ENCODE measurements at places on chromosomes 7 and 10.

DNA sequence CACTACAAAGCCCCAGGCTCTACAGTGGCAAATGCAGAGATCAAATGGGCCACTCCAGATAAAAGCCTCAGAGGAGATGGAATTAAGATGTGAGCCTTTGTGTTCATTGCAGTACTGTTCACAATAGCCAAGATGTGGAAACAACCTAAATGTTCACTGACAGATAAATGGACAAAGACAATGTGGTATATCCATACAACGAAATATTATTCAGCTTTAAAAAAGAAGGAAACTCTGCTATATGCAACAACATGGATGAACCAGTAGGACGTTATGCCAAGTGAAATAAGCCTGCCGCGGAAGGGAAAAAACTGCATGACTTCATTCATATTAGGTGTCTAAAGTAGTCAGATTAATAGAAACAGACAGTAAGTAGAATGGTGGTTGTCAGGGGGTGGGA lies 170.5 kb upstream of the TBX20 start:
- no peak for DNase-seq

DNA sequence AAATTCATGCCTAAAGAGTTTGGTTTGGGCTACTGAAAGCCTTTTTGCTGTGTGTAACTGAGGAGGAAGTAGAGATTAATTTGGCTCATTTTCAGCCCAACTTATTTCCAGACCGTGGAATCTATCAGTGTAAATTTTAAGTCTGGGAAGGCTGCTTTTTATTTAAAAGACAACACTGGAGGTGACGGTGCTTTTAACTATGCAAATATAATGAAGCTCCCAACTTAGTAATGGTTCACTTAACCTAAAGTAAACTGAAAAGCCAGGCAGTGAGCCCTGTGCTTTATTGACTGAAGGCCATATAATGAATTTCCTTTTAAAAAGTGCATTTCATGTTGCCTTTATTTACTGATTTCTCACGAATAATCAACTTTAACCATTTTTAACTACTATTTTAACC lies 127.2 kb downstream of the NPY start:
- no peak for DNase-seq

DNA sequence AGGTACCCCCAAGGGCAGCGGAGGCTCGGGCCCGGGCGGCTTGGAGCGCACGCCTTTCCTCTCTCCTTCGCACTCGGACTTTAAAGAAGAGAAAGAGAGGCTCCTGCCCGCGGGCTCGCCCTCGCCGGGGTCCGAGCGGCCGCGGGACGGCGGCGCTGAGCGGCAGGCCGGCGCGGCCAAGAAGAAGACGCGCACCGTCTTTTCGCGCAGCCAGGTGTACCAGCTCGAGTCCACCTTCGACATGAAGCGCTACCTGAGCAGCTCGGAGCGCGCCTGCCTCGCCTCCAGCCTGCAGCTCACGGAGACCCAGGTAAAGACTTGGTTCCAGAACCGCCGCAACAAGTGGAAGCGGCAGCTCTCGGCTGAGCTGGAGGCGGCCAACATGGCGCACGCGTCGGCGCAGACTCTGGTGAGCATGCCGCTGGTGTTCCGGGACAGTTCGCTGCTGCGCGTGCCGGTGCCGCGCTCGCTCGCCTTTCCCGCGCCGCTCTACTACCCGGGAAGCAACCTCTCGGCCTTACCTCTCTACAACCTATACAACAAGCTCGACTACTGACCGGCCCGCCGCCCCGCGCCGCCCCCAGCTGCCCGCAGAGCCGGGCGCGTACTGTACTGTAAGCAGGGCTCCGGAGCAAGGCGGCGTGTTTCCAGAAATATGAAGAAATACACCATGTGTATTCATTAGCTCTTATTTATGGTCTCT lies 1.8 kb downstream of the HMX2 start:
- no peak for DNase-seq

DNA sequence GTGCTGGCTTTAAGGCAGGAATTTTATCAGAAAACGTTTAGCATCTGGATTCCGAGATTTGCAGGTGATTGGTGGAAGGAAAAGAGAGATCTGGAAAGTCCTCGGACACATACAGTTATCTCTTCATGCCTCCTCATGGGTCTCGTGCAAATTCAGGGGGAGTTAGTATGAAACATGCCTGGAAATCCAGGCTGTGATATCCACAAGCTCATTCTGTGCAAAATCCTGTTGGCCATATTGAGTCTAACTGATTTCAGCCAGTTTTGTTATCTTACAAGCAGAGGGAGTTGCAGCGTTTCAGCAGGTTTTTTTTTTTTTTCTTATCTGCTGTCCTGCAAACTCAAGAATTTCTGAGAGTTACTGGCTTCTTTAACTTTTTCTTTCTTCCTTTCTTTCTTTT lies 411.5 kb downstream of the GALNT17 start:
- no peak for DNase-seq

- no peak for DNase-seq
These were observed 191.0 kb downstream of the LSM5 start for GRCh38 chr7:32299133-32299702.

GRCh38 chr7:128380483-128381106 lies 19.1 kb upstream of the PRRT4 start:
- no peak for DNase-seq

GRCh38 chr10:6543431-6544005 lies 36.6 kb downstream of the PRKCQ start:
- DNase-seq = no peak

DNA sequence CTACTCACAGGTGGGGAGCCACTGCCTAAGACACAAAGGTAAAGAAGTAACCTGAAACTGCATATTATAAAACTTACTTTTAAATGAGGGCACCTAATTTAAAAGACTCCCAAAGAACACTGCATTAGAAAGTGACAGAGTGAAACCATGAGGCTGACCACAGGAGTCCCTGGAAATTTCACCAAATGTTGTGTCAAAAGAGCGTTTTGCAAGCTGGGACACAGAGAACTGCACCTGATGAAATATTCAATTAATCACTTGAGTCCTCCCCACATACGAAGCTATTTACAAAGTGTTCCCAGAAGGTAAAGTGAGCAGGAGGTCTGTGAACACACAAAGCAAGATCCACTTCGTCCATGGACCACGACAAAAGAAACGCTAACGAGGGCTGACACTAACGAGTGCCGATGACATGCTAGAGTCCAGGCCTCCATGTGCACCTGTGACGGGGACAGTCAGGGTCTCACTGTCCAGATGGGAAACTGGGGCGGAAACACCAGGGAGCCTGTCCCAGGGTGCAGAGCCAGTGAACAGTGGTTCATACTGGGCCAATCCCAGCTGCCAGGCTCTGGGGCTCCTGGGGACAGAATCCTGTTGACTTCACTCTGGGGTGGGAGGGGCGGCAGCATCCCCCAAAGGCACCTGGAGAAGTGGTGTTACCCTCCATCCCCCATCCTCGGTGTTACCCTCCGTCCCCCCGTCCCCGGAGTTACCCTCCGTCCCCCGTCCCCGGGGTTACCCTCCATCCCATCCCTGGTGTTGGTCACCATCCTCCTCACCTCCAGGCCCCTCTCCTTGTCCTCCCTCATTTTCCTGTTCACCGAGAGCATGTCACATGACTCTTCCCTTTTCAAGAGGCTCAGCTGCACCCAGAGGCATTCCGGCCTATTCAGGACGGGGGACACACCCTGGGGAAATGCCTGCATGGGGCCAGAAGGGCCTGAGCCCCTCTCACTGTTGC lies 63.4 kb downstream of the DIP2C start:
- DNase-seq = no peak

- DNase-seq = no peak
These were observed 42.3 kb downstream of the SUGCT start for GRCh38 chr7:40177071-40177470.

- DNase-seq = no peak
These were observed 335.3 kb downstream of the PLXNA4 start for GRCh38 chr7:132240821-132241422.

GRCh38 chr10:95350830-95351228 lies 60.0 kb upstream of the PDLIM1 start:
- DNase-seq = no peak

- DNase-seq = no peak
These were observed 37.7 kb downstream of the ATXN7L1 start for GRCh38 chr7:105838627-105839231.

DNA sequence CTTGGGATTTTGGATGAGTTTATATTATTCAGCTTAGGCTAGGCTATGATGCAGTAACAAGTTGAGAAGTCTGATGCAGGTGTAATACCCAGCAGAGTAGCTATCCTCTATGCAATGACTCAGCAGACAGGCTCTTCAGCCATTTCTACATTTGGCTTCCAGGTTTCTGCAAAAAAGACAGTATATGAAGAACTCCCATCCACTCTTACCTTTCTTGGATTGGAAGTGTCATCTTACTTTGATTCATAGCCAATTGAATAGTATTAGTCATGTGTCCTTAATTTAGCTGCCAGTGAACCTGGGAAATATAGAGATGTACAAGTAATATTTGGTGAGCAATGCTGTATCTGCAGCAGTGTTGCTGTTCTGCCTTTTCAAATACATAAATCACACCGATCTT lies 127.8 kb upstream of the NPSR1 start:
- DNase-seq = no peak

DNA sequence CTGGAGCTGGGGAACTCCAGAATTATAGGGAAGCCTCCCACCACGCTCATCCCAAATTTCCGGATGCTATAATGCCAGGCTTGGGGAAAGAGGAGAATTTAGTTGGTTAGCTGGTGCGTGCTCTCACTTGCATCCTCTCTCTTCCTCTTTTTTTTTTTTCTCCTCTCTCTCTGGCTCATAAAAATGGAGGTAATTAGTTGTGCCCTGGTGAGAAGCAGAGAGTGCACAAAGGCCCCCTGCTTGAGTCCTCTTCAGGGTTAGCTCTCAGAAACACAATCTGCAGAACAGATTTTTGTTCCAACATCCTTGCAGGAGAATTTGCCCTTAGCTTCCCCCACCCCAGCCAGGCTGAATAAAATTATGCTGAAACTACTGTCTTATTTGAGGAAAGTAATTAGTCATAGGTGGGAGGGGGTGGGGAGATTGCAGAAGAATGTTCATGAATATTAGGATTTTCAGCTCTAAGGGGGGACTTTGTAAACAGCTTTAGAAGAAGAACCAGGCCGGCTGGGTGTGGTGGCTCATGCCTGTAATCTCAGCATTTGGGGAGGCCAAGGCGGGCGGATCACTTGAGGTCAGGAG lies 7.6 kb downstream of the SERPINE1 start:
- DNase-seq = no peak

- DNase-seq = no peak
These were observed 114.8 kb downstream of the ANKRD30A start for GRCh38 chr10:37240223-37240622.

- DNase-seq = no peak
These were observed 295.8 kb downstream of the CELF2 start for GRCh38 chr10:11313463-11313862.

DNA sequence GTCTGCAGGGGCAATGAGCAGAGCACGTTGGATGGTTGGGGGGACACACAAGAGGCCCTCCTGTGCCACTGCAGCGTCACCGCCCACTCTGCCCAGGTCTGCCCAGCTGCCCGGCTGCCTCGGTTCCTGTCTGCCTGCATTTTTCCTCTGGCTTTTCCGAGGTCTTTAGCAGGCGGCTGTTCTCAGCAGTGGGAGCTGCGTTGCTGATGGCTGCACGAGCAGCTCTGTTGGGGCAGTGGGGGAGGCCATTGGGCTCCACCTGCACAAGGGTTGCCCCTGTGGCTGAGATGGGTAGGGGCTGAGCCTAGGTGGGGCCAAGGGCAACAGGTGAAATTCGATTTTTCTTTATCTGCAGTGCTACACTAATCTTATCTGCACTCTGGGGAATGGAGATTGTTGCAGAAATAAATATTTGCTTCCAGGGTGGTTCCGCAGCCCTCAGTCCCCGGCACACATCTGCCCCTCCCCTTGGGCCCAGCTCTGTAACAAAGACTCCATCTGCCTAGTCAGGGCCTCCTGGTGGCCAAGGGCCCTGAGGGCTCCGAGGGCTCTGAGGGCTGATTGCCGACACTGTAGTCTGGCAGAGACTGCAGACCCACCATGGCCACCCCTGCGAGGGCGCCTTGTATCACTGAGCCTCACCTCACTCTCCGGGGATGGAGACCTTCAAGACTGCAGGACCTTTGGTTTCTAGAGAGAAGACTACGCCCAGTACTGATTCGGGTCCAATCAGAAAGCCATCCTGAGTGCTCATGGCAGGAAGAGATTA lies 141.7 kb upstream of the SHH start:
- no peak for DNase-seq

GRCh38 chr10:72930276-72930675 lies 24.3 kb downstream of the PLA2G12B start:
- DNase-seq = no peak

- no peak for DNase-seq
These were observed 22.1 kb upstream of the OPN4 start for GRCh38 chr10:86632009-86632800.

GRCh38 chr10:60527676-60528075 lies 138.0 kb upstream of the ANK3 start:
- DNase-seq = no peak

- DNase-seq = no peak
These were observed 51.0 kb upstream of the OSBPL3 start for GRCh38 chr7:25031007-25031406.

DNA sequence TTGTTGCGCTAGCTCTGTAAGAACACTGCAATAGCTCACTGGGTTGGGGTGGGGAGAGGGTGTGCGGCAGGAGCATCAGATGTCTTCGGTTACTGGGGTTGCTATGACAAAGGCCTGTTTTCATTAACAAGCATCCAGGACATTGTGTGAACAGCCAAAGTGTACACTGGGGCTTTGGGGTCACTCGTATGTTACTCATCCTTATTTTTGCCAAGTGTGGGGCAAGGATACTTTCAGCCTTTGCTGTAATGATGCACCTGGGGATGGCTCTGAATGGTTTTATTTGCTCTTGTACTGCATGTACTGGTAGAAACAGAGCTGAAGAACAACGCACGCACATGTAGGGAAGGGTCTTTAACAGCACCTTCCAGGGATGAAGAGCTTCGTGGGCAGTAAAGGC lies 73.0 kb upstream of the AFAP1L2 start:
- DNase-seq = no peak

DNA sequence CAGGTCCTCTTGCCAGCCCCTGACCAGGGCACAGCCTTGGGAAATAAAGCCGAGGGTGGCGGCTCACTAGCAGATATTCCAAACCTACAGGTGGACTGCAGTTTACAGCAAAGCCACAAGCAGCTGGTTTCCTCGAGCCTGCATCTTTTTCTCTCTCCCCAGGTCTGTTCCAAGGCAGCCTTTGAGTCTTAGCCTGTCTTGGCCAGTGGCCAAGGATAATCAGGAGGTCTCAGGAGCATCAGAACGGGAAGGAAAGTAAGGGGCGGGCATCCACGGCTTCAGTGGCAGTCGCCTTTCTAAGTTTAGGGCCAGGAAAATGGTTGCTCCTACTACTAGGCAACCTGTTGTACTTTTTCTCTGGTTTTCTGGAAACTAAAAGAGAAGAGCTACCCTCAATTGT lies 219.7 kb upstream of the ZMIZ1 start:
- no peak for DNase-seq

DNA sequence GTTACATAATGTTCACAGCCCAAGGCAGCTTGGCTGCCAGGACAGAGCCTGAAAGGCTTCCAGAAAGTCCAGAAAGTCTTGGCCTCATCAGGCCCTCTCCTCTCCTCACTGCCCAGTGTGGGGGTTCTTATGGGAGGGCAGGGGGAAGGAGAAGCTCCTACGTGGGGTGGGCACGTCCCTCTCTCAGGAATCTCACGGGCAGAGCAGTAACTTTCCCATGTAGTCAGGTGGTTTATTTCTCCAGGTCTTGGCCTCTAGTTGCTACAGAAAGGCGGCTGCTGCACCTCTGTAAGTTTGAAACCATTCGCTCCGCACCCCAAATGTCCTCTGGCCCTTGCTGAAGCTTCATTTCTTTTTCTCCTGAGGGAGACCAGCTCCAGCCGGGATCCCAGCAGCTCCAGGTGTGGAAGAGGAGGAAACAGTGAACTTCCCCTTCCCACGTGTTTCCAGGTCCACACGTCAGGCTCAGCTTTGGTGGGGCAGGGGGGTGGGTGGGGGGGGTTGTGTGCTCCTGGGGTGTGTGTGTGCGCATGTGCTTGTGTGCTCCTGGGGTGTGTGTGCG lies 320.3 kb downstream of the WDR37 start:
- DNase-seq = no peak
